ENCODE measurements at places on chromosomes 12 and 14. TPM values are rescaled to one million over a fixed set of nuclear protein-coding genes. Genes with fewer than 3 reads are reported as not detected.

GRCh38 chr12:52070185-52070925, 577 bp downstream of the ATG101 start:
- peak; percentile 26 for DNase-seq

- DNase-seq, result peak; percentile 19
Measured at GRCh38 chr14:34826661-34827060, 48.5 kb downstream of the BAZ1A start.

DNA sequence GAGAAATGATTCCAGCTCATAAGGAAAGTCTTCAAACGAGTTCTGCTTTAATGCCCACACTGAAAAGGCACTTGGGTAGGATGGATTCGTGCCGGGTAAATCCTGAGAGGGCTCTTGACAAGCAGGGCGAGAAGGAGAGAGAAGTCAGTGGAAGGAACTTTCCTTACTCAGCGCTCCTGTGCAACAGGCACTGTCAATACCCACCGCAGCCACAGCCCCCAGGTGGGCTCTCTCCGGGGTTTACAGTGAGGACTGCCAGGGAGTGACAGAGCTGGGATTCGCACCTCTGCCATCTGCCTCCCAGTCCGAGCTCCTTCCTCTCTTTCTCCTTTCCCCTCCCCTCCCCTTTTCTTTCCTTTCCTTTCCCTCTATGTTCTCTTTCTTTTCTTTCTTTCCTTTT, 118.7 kb downstream of the BEGAIN start:
- DNase-seq, result no peak

- no peak for DNase-seq
Measured at GRCh38 chr14:92529903-92530302, 16.3 kb downstream of the RIN3 start.

GRCh38 chr12:107778383-107779025, 4.0 kb downstream of the ASCL4 start:
- DNase-seq, result no peak

GRCh38 chr14:99579903-99580571, 24.0 kb downstream of the CCDC85C start:
- DNase-seq, result peak; percentile 52

- DNase-seq, result no peak
Measured at GRCh38 chr12:113941208-113941486, 25.0 kb downstream of the RBM19 start.

DNA sequence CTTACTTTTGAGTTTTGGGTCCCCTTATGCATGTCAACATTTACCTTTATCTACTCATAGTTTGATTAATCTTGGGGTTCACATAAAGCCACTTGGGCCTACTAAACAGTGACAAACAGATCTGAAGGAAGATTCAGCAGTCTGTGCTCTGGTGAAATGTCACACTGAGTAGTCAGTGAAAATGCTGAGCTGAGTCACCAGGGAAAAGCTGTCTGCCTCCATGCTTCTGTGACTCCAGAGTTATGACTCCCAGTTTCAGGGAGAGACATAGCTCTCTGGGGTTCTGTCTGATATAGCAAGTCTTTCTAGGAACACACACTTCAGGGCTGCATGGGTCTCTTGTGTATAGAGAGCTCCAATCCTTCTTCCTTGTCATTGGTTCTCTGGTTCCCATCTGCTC, 406.3 kb upstream of the FAR2 start:
- no peak for DNase-seq

DNA sequence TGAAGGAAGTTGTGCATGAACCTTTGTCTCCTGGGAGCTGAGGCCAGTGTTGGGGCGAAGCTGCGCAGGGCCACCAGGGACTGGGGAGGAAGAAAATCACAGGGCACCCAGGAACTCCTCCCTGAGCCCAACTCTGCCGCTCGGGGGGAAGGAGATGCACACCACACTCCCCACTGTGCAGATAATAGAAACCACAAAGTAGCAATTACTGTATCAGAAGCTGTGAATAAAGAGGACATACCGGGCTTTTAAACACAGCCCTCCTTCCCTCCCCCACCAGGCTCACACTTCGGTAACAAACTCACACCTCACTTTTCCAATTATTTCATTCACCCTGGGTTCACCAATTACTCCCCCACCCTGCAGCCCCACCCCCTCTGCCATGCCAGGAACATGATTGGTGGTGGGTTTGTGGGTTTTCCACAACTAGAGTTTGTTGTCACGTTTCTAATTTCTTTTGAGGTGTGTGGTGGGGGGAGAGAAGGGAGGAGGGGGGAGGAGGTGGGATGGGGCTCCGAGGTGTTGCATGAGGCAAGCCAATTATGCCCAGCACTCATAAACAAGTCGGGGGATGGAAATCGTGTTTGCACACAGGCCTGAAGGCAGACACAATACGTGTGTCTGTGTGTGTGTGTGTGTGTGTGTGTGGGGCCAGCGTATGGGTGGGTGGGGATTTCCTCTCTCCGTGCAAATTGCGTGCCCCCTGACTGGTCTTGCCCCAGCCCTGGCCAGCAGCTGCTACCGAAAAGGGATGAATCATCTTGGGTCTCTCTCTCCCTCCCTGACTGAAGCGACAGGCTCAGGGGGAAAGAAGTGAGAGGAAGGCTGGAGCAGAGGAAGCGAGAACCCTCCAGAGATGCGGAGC, 103.3 kb downstream of the RBM19 start:
- DNase-seq, result peak; percentile 91

ZNF891 gene
- 0.49 TPM for total RNA-seq

DNA sequence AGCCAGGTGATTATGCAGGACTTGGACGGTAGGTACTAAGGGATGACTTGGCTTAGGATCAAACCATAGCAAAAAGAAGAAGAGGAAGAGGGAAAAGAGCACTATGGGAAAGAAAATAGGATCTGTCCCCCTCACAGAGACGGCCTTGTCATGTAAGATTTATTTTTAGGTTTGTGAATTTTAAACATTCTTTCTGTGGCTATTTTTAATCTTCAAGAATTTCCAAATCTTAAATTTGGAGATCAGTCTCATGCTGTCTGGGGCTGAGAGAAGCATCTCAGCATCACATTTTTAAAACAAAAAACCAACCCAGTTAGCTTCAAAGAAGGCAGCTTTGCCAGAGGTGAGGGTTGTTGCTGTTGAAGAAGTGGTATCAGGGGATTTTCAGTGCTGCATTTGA, 52.6 kb upstream of the STRN3 start:
- DNase-seq, result no peak

DNA sequence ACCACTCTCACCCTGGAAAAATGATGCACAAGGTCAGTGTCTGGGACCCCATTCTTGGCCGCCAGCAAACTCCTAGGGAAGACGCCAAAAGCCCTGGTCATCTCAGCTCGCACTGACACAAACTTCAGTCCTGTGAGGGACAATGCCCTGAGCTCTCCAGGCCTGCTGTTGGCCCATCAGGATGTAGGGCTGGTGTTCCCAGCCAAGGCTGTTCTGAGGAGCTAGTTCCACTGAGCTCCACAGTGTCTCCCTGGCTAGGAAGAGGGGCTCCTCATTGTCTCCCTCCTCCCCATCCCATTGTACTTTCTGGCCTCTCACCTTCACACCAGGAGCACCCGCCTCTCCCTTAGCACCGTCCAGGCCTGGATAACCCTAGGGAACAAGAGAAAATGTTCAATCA, 10.8 kb downstream of the COL2A1 start:
- DNase-seq, result no peak

DNA sequence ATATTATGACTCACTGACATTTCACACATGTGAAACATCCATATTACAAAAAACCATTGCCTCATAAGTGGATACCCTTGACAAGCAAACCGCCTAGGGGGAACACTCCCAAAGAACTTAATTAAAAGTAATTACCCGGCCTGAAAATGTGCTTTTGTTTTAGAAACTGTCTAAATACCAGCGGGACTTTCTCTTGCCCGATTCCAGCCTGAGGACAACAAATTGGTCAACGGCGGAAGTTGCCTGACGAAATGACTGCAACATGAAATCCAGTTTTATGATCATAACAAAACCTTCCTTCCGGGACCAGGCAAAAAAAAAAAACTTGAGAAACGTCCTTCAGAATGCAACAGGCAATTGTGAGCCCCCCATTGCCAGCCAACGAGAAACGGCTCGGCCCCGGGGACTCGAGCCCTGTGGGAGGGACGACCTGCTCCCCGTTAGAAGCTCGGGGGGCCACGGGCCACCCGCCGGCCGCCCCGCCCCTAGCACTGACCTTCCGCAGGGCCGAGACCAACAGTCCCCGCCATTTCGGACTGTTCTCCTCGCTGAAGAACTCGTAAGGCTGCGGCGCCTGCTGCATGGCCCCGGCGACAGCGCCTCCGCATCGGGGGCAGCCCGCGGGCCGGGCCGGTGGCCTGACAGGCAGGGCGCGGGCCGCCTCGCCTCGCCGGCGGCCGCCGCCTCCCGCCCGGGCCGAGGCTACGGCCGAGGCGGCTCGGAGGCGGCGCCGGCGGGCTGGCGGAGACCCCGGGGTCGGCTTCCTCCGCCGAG, 490 bp downstream of the SOS2 start:
- DNase-seq, result peak; percentile 52

DNA sequence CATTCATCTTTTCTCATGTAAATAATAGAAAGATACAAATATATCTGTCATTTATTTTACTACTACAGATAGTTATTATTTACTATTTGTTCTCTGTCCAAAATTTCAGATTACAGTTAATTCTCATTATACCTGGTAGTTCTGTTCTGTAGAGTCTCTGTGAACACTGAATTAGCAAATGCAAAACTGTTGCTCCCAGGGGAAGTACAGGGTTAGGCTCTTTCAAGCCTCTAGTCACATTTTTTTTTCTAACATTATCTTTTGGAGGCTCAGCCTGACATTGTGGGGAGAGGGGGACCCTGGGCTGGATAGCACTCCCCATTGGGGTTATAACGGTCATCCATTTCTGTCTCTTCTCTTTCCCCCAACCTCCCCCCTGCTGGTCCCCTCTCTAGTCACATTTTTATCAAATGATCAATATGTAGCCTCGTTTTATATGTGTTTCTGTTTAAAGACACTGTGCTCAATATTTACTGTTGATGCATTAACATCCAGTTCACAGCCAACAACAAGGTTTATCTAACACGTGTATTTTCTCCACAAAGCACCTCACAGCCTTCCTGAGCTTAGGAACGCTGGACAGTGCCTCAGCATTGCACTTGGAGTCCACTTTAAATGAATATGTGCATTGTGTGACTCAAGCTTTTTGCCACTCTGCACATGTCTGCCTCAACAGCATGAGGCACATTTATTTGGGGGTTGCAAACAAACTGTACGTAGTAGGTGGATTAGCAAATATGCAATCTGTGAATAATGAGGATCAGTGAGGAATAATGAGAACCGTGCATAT, 4.7 kb downstream of the SMCO2 start:
- no peak for DNase-seq

DNA sequence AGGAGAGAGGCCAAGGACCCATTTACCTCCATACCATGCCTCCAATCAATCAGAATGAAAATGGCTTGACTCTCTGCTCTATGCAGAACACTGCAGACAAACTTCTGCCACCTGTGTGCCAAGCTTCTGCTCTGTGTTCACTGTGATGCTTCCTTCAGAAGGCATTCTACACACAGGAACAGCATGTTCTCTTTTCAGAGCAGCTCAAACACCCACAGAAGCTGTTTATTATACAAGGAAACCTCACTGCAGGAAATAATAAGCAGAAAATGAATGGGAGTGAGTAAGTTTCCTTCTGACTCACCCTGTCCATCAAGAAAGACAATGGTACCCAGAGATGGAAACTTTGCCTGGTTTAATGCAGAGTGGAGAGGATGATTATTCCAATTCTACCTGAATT, 2.4 kb upstream of the ESR2 start:
- DNase-seq, result peak; percentile 14

GRCh38 chr14:56224691-56225681, 106.8 kb downstream of the PELI2 start:
- no peak for DNase-seq

ZDHHC22 gene
- total RNA-seq, result not detected

- no peak for DNase-seq
Measured at GRCh38 chr14:86766469-86766868, 1226.5 kb downstream of the GALC start.

DNA sequence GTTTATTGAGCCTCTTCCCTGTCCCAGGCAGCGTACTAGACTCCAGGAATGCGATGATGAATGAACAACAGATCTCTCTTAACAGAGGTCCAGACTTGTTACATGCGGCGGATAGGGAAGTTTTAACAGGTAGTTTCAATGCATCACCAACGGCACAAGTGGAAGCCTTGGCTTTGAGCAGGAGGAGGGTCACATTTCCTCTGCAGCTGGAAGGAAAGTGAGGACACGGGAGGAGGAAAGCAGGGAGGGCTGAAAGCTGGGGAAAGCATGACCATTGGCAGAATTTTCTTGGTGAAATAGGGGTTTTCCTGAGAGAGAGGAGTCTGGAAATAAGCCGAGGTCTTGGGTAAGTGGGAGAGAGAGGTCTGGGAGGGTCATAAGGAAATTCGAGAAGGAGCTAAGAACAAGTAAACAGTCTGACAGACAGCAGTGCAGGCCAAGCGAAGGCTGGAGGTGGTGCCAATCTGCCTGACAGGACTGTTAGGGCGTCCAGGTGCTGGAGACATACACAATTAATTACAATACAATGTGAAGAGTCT, 15.4 kb downstream of the BHLHE41 start:
- DNase-seq, result no peak

GLI1 gene
- 0.49 TPM for total RNA-seq

DNA sequence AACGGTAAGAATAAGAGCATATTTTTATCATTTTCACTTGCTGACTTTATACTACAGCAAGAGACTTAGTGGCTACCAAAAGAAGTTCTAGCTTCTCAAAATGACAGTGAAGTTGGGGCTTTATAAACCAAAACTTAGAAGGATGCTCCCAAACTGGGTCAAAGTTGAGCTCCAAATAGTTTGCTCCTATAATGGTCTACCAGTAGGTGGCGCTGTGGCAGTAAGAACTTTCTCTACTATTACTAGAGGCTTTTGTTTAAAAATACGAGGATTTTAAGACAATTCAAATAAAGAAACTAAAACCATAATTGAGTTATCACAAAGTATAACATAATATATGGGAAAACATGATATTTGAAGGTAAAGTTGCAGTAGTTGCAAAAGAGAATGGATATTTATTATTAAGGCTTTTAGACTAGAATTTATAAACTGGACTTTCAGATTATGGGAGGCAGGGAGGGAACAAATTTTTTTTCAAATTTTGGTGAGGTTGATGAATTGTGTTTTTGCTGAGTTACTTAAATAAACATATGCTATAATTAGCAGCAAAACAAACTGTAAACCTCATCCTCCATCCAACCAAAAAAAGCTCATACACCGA, 75.0 kb downstream of the TGFB3 start:
- DNase-seq, result peak; percentile 46

DNA sequence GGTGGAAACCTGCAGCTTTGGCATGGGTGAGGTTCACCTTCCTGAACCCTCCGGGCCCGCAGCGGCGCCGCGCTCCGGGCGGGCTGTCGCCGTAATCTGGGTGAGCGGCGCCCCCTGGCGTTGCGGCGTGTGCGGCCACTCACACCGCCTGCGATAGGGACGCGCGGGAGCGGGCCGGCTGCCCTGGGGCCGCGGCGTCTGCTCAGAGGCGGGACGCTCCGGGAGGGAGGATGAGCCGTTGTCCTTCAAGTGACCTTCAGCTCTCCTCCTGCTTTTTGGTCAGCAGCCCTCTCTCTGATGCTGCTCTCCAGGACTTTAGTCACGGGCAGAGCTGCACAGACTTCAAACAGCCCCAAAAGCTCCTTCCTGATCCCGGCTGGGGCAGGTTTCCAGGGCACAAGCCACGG, 211.7 kb upstream of the FKBP4 start:
- DNase-seq, result peak; percentile 55

MYF5 gene
- not detected for total RNA-seq

Measured in RPMI7951 (cell line).